SK-N-DZ (cell line): ENCODE measurements at places on chromosomes 16 and 17.

DNA sequence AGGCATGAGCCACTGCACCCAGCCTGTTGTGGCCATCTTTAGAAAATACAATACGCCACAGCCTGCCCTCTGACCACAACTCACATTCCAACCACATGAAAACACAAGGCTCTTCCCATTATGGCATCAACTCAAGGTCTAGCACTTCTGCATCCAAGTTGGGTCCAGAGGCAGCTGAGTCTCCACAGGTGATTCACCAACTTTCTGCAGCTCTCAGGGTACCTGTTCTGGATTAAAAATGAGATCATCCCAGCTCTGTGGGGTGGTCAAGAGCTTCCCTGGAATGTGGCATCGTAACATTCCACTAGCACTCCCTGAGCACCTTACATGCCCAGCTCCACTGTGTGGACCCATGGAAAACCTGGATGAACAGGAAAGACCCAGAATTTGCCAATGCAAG lies 9.9 kb upstream of the GUCY2D start:
- no peak for DNase-seq

- DNase-seq = no peak
Measured at GRCh38 chr16:89210904-89211515, 6.5 kb upstream of the ZNF778 start.

GRCh38 chr17:40347319-40348135 lies 17.0 kb downstream of the GJD3 start:
- no peak for DNase-seq

- peak; percentile 80 for DNase-seq
Measured at GRCh38 chr16:2194852-2195321, 1.5 kb downstream of the CASKIN1 start.

- DNase-seq = no peak
Measured at GRCh38 chr16:11533588-11533987, 53.1 kb downstream of the LITAF start.

DNA sequence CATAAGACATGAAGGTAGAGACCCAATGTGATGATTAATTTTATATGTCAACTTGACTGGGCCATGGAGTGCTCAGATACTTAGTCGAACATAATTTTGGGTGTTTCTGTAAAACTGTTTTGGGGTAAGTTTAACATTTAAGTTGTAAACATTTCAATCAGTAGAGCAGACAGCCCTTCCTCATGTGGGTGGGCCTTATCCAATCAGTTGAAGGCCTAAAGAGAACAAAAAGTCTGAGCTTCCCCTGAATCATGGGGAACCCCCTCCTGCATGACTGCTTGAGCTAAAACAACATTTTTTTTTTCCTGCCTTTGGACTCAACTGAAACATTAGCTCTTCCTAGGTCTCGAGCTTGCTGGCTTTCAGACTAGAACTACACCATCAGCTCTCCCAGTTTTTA lies 327.3 kb upstream of the SOX9 start:
- no peak for DNase-seq

DNA sequence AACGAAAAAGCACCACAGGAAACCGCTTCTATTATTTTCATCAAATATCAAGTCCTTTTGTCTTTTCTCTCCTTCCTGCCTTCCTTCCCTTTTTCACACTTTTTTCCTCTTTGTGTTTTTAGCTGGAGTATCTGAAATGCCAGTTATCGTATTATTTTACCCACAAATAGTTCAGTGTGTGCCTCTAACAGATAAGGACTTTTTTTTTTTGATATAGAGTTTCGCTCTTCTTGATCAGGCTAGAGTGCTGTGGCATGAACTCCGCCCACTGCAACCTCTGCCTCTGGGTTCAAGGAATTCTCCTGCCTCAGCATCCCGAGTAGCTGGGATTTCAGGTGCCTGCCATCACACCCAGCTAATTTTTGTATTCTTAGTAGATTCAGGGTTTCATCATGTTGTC lies 10.7 kb downstream of the DNAAF1 start:
- DNase-seq = no peak

DNA sequence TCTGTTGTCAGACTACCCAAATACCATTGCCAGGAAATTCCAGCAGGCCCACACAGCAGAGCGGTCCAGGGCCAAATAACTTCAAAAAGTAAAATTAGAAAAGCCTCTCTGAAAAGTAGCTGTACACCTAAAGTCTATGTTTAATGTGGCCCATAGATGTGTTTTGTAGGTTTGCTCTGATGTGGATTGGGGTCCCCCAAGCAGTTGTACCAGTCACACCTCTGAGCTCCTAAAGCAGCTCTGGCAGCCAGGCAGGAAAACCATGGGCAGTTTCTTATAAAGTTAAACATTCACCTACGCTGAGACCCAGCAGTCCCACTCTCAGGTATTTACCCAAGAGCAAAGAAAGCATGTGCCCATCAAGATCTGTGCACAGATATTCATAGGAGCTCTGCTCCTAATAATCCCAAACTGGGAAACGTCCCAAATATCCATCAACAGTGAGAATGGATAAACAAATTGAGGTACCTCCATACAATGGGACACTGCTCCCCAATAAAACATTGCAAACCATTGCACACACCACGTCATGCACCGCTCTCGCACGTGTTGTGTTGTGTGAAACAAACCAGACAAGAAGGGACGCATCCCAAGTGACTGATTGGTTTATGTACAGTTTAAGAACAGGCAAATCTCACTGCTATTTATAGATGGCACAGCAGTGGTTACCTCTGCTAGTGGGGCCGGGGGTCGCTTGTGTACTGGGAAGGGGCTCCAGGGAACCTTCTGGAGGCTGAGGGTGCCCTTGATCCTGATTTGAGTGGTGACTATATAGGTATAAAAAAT lies 15.8 kb upstream of the PRM1 start:
- no peak for DNase-seq

- DNase-seq = no peak
Measured at GRCh38 chr17:82662711-82663261, 14.5 kb upstream of the WDR45B start.

GRCh38 chr17:39908789-39909352 lies 9.6 kb downstream of the GSDMB start:
- DNase-seq = no peak

GRCh38 chr17:41860254-41860931 lies 4.8 kb downstream of the KLHL11 start:
- peak; percentile 40 for DNase-seq

DNA sequence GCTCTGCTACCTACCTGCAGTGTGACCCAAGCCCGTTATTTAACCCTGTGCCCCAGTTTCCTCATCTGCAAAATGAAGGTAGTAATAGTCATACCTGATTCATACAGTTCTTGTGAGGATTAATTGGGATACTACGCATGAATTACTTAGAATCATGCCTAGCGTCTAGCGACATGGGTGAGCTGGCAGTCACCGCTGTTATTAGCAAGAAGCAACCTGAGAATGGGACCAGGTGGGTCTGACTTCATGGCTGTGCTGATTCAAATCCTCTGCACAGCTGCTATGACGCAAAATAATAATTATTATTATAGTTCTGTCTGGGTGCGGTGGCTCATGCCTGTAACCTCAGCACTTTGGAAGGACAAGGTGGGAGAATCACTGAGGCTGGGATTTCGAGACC lies 7.9 kb downstream of the SOCS1 start:
- no peak for DNase-seq

DNA sequence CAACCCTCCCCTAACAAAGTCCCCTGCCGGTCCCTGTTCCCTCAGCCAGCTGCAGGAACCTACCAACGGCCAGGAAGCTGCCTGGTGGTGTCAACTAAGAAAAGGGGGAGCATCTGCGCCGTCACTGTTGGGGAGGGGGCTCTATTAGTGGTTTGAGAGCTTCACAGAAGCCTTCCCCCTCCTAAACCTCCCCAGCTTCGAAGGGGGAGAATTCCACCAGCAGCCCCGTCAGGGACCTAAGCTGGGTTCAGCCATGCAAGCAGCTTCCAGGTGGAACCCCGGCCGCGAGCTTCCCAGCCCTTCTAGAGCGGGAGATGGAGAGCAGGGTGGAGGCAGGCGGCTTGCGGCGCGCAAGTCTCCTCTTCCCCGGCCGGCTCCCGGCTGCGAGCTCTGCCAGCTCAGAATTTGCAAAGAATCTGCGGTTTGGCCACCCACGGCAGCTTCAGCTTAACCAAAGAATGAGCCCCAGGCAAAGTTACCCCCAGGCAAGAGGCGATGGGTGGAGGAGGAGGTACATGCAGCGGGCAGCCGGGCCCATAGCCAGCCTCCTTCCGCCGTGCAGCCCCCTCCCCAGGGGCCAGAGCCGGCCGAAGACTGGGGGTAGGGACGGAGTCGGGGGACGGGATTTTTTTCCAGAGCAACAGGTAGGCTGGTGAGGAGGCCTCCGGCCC lies 33.7 kb downstream of the DDX19A start:
- peak; percentile 43 for DNase-seq

GRCh38 chr16:50697881-50698767 lies 4.7 kb downstream of the NOD2 start:
- no peak for DNase-seq

GRCh38 chr17:4073983-4074830 lies 68.6 kb downstream of the ZZEF1 start:
- no peak for DNase-seq

- no peak for DNase-seq
Measured at GRCh38 chr17:45411348-45412105, 21.1 kb downstream of the ARHGAP27 start.

DNA sequence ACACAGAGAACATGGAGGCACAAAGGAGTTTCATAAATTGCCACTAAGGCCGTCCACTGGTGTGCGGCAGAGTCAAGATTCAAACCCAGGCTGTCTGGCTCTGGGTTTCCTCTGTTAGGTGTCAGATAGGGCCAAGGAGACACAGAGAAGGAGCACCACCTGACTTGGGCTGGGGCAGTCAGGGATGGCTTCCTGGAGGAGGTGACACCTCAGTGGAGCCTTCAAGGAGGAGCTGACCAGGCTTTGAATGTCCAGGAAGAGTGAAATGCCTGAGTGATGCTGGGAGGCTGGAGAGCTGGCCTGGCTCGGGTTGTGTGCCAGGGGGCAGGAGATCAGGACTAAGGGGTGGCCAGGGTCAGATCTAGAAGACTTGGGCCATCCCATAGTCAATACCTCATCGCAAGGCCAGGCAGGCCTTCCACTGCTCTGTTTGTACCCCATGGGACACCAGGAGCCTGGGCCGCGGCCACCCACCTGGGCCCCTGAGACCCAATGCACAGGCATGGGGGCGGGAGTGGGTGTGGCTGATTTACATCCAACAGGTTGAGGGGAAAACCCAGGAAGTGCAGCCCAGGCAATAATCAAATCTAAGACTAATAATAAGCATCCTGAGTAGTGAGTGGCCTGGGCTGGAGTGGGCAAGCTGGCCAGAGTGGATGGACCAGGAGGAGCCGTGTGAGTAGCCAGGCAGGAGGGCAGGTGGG lies 73.7 kb downstream of the USP22 start:
- DNase-seq = no peak

DNA sequence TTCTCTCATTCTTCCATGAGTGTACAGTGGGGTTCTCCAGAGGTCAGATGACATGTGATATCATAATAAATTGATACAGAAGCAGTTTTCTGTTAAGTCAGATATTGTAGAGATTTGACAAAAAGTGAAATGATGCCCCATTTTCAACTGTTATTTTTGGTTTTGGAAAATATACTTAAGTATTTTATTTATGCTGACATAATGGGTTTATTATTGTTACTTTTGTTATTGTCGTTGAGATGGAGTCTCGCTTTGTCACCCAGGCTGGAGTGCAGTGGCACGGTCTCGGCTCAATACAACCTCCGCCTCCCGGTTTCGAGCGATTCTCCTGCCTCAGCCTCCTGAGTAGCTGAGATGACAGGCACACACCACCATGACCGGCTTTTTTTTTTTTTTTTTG lies 94.4 kb downstream of the DNAH9 start:
- DNase-seq = no peak

DNA sequence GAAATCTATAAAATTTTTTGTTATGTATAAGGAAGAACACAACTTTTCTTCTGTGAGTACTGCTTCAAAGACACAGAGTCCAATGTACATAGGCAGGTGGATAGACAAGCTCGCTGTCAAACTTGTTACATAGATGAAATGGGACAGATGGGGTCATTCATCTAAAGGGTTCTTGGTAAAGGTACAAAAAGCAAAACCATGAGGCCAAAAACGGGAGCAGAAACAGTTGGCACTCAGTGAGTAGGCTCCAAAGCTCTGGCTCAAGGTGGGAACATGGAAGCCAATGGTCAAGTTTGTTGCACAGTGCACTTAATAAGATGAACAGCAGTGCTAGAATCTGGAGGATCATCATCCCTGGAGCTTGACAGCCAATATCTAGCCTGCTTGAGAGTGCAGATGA lies 979.0 kb upstream of the EEF2KMT start:
- no peak for DNase-seq

DNA sequence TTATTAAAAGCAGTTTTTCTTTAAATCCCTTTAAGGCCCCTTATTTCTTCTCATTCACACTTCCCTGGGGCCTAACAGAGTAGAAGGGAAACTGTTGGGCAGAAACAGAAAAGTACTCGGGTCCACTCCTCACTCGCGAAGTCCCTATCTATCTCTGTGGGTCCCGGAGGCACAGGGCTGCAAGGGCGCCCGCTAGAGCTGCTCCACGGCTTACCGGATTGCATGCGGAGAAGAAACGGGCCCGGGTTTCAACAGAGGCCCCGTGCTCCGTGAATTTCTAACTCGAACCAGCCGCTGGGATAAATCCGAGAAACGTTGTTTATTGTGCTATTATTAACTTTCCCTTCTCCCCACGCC lies 4.3 kb downstream of the CBLN1 start:
- no peak for DNase-seq

- no peak for DNase-seq
Measured at GRCh38 chr16:4886151-4886550, 38.9 kb downstream of the UBN1 start.

DNA sequence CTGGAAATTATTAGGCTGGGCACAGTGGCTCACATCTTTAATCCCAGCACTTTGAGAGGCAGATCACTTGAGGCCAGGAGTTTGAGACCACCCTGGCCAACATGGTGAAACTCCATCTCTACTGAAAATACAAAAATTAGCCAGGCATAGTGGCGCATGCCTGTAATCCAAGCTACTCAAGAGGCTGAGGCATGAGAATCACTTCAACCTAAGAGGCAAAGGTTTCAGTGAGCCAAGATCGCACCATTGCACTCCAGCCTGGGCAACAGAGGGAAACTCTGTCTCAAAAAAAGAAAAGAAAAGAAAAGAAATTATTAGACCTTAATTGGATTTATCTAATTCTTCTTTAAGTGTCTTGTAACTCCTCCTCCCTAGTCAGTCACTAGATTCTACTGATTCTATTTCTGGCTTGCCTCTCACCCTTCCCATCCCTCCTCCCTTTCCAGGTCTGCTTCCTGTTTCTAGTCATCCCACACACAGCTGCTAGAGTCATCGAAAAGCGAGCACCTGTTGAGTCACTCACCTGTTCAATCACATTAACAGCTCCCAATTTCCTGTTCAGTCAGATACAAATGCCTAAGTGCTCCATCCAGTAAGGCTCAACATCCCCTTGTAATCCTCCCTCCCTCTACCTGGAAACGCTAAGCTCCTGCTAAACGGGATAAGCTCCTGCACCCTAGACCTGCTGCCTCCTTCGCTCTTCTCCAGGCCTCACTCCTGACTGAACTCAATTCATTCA lies 34.6 kb downstream of the ERN1 start:
- DNase-seq = no peak
